ENCODE measurements at places on chromosomes 1 and 21.

DNA sequence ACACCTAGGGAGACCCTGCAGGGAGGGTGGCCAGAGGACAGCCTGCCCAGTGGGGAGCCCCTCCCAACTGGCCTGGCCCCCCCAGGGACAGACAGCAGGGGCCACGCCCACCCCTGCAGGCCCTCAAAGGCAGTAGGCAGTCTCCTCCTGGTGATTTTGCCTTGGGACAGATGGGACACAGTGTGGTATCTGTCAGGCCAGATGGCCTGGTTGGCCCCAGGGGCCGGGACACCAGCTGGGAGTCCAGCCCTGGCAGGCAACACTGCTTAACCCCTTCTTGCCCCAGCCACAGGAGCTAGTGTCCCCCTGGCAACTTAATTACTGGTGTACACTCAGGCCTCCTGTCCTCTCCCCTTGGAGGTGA lies 17.8 kb downstream of the IFFO2 start:
- no peak for DNase-seq

DNA sequence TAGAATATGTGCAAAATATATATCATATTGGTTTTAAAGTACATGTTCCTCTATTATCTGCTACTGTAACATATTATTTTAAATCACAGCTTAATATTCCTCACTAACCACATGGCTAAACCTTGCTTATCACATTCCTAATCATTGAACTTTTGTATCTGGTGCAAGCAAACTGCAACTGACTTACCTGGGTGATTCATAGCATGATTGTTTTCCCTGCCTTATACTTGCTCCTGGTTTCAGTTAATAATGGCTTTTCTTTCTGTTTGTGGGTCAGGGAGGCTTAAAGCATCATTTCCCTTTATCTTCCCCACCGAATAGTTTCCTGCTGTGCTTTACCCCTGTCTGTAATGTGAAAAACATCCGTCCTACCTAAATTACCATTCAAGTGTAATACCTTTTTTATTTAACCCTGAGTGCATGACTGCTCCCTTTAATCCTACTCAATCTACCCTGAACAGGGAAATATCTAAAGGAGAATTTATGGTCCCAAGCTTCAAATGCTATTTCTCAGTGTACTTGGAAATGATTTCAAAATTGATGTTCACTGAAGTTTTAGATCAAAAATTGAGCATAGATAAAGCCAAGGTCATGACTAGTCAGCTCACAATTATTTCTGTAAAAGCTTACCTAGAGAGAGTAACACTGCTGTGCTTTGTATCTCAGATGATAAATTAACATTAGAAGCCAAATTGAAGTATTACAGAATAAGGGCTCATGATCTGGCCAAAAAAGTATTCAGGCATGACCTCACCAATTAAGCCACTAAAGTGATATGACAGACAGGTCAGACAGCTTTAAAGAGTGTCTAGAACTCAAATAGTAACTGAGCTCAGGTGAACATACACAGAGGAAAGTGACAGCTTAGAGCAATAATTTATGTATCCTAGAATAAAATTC lies 507.1 kb downstream of the BRINP3 start:
- DNase-seq: no peak

DNA sequence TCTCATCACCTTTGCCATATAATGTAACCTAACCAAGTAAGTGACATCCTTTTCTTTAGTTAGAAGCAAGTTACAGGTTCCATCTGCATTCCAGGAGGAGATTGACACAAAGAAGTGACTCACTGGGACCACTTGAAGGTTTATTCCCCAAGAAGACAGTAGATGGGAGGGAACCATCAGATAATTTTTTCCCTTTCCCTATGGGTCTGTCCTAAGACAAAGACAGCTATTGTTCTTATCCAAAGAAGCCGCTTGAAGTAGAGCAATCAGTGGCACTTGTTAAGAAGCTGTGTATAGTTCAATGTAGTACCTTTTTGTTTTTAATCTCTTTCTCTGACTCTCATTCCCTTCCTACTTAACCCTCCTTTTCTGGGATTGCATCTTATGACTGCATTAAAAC lies 139.9 kb upstream of the B3GALT2 start:
- no peak for DNase-seq

- DNase-seq: no peak
These were observed 13.5 kb downstream of the EFNA3 start for GRCh38 chr1:155092131-155092530.
